ENCODE measurements at places on chromosomes 2 and 18.

DNA sequence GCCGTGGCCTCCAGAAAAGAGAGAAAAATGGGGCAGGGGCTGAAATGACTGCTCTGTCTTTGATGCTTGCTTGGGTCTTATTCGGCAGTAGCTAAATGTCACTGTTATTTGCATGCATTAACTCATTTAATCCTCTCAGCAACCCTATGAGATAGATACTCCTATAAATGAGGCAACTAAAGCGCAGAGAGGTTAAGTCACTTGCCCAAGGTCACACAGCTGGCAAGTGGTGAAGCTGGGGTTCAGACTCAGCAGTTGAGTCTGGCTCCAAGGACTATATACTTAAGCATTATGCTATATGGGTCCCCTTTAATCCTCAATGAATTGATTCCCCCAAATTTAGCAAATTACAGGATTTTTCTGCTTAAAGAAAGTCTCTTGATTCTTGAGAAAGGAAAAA, 9.2 kb upstream of the SLC66A3 start:
- DNase-seq, result no peak

- no peak for DNase-seq
Measured at GRCh38 chr2:16126517-16127275, 186.3 kb downstream of the MYCN start.

GRCh38 chr2:63681896-63682295, 93.1 kb downstream of the MDH1 start:
- DNase-seq, result no peak

DNA sequence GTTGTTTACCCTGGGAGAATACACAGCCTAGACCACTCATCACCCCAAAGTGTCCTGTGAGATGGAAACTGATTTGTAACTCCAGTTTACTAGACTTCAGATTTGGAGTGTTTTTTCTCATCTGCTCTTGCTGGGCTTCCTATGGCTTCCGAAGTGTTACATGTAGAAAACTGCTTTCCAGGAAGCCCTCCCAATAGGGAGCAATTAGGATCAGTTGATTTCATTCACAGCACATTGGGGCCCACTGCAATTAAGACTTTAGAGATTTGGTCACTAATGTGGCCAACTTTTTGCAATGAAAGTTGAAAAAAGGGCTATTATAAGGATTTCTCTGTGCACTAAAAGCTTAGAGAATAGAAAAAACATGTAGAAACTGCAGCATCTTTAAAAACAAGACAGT, 656.6 kb upstream of the CHAC2 start:
- DNase-seq, result no peak

GRCh38 chr2:188291142-188291616, 495 bp upstream of the GULP1 start:
- no peak for DNase-seq

DNA sequence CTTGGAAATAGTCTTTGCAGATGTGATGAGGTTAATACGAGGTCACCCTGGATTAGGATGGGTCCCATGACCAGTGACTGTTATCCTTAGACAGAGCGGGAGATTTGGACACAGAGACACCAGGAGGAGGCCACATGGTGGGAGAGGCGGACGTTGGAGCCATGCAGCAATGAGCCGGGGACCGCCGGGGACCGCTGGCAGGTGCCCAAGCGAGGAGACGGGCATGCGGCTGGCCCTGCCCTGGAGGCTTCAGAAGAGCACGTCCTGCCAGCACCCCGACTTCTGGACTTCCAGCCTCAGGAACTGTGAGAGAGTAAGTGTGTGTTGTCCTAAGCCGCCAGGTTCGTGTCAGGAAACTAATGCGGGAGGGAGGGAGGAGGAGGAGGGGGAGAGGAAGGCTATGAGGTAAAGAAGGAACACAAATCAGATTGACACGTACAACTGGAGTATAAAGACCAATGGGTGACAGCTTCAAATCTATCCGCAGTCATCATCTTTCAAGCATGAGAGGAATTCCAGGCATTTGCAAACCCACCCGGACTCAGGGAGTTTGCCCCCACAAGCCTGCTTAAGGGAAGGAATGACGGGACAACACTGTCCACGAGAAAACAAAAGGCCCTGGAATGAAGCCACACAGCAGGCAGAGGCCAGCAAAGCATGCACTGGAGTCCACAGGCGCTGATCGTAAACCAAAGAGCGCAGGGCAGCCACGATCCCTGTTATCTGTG, 11.6 kb upstream of the BOK start:
- no peak for DNase-seq

DNA sequence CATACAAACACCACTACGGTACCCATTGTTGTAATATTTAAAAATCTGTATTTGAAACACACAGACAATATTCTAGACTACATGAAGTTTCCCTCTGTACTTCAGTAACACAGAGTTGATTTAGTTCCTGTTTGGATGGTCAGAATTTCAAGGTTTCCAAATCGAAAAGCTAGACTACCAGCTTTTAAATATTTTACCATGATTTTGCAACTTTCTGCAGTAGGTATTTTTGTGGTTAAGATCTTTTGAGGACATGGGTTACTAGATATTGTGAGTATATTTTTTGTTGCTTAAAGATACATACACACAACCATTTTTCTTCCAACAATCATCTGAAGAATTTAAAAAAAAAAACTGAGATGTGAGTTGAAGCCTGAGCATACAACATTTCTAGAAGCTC, 10.9 kb downstream of the SERPINB5 start:
- no peak for DNase-seq
